NCI-H460 (cell line): ENCODE measurements at places on chromosomes 6 and 20.

DNA sequence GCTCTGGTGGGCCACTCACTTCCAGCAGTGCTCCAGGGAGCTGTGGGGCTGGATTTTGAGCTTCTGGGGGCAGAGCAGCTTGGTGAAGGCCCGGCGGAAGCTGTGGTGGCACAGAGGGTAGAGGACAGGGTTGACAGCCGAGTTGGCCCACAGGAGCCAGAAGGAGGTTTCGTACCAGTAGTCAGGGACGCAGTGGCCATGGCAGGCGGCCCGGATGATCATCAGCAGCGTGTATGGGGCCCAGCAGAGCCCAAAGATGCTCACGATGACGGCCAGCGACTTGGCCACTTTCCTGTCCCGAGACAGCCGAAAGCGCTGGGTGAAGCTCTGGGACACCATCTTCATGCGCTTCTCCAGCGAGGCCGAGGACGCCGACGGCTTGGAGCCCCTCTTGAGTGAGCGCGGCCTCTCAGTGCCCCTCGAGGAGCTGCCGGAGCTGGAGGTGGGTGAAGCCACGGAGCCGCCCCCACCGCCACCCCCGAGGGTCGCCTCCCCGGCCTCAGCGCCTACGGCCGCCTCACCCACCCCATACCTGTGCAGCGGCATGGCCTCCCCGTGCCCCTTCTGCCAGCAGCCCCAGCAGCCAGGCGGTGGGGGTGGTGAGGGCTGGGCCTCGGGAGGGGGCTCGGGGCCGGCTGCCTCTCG lies 4.0 kb downstream of the HRH3 start:
- no peak for DNase-seq

- no peak for DNase-seq
Observed at GRCh38 chr6:7701212-7701834, 24.6 kb upstream of the BMP6 start.

DNA sequence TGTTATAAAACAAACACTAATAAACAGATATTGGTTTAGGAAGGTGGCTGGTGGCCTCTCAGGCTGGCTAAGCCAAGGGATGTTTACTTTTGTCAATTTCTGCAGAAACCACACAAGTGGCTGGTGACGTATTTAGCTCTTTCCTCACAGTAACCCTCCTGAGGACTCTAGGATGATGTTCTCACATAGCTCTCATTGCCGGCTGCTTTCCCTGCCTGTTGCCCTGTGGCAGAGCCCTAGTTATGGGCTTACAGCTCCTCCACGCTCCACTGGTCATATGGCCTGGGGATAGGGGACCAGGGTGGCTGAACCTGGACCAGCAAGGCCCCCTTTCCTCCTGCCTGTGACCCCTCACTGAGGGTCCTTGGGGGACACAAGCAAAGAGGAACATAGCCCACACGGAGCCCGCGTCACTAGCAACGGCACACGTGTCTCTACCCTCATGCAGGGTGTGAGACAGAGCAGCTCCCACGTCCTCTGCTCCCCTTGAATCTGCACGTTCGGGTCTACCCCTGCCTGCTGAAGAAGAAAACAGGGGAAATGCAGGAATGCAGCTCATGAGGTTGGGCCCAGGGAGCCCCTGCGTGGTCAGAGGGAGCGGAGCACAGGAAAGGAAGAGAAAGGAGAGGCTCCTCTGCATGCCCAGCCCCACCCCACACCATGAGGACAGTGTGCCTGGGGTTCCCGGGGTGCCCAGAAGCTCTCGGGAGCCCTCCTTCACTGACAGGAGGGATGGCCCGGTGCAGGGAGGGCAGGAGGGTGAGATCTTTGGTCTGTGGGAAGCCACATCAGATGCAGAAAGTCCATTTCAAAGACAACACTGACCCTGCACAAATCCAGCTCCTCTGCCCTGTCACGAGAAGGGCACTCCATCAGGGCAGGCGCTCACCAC lies 13.9 kb downstream of the RAMACL start:
- peak; percentile 62 for DNase-seq

DNA sequence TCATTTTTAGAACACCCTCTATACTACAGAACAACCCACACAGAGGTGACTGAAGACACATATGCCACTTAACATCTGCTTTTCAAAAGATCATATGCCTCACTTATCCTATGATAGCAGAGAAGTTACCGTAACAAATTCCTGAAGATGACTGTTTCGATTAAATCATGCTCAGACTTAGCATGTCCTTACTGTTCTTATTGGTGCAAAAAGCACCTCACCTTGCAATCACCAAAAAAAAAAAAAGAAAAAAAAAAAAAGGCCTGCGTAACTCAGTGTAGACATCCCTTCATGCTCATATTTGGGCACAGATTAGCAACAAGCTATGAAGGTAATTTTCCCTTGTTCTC lies 17.7 kb upstream of the DST start:
- DNase-seq = no peak

GRCh38 chr20:48284837-48285236 lies 499.6 kb upstream of the SULF2 start:
- no peak for DNase-seq
